Stimulated activated CD4-positive, alpha-beta T cell treated with anti-CD3 and anti-CD28 coated beads, Interleukin-1b, Interleukin-23, amount 100 ng/mL, for 4 hours (primary cell): ENCODE measurements at places on chromosomes 6 and 20.

DNA sequence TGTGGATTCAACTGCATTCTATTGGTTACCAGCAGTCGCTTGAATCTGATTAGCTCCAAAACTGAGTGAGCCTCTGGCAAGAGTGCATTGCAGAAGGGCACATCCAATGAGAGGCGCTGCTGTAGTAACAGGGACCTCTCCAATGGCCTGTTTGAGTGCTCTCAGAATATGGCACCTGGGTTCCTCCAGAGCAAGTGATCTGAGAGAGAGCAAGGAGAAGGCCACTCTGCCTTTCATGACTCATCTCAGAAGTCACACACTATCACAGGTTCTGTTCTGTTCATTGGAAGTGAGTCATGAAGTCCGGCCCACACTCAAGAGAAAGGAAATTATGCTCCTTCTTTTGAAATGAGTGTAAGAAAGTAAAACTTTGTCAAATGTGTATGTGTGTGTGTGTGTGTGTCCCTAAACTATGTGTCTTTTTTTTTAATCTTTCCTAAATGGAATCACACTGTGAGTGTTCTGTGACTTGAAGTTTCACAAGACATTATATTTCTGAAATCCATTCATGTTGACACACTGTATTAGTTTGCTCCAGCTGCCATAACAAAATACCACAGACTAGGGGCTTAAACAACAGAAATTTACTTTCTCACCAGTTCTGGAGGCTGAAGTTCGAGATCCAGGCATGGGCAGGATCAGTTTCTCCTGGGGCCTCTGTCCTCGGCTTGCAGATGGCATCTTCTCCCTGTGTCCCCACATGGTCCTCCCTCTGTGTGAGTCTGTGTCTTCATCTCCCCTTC is 138.3 kb upstream of the CDYL start:
- no peak for DNase-seq

DNA sequence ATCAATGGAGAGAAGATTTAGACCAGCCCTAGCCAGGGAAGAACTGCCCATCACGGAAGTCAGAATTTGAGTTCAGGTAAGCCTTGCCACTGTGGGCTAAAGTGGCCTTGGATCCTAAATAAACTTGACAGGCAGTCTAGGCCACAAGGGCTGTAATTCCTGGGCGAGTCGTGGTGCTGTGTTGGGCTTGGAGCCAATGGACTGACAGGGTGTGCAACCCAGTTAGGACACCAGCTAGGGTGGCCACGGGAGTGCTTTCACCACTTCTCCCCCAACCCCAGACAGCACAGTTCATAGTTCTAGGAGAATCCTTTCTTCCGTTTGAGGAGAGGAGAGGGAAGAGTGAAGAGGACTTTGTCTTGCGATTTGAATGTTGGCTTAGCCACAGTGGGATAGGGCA is 422.4 kb downstream of the DOK5 start:
- no peak for DNase-seq

- peak; percentile 36 for DNase-seq
Measured at GRCh38 chr20:37345339-37346235, at the start of gene SRC. Gene SRC, plus strand, starts transcription at chr20:37346140. Its CDS starts 38,014 bp downstream, at chr20:37384154.

DNA sequence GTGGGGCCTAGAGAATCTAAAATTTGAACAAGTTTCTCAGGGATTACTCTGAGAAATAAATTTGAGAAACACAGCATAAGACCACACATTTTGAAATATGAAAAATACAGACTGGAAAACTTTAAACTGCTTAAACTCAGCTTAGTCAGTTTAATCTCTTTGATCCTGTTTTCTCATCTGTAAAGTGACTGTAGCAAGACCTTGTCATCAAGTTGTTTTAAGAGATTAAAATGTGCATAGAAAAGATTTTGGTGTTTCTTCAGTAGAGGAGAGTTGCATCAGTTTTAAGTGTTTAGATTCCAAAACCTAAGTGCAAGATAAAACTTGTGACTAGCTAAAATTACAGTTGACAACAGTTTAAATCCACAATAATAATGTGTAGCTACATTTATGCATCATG is 8.1 kb upstream of the BCKDHB start:
- DNase-seq, result no peak

- no peak for DNase-seq
Measured at GRCh38 chr6:102298051-102298450, 904.5 kb downstream of the GRIK2 start.

DNA sequence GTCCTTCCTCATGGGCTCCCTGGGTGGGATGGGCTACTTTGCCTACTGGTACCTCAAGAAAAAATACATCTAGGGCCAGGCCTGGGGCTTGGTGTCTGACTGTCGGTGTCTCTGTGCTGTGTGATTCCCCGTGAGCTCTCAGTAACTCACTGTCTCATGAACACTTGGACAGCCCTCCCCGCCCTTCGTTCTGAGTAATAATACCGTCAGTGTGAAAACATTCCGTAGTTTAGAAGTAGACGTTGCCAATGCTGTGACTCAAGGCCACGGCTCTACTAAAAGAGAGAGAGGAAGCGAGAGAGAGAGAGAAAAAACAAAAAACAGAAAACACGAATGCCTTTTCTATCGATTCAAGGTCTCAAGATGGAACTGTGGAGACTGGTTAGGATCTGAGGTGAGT is 31.8 kb downstream of the FITM2 start:
- DNase-seq, result no peak

DNA sequence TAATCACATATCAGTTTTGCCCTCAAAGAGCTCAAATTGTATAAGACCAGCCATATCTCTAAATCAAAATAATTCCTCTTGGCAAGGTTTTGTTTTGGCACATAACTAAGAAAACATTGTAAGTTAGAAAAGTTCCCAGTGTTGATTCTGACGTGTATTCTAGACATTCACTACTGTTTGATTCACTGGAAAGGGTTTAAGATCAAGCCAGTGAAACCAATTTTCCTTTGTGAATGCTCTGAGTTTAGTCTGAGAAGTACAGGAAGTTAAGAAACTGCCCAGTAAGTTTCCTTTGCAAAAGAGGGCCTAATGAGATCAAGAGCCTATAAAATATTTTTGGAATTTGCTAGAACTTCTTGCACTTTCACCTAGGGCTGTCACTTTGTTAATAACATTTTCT is 143.0 kb downstream of the FNDC1 start:
- DNase-seq, result no peak

DNA sequence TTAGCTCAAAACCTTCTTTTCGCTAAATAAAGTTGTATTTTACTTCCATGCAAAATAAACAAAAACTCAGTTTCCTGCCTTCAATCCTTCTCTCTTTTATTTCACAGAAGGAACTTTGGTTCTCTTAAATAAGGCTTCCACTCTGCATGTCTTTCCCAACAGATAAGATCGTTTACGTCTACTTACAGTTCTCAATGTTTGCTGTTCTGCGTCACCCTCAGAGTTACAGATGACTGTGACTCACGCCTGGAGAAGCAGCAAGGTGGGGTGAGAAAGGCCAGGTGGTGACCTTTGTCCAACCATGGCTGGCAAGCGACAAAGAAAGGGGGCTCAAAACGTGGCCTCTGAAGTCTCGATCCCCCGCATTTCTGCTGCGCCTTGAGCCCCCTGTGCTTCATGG is 51.4 kb upstream of the RPS6KA2 start:
- DNase-seq, result no peak

GRCh38 chr6:107634324-107635056 is 144.6 kb downstream of the SOBP start:
- DNase-seq, result no peak

- DNase-seq, result no peak
Measured at GRCh38 chr20:31870726-31871617, 538 bp downstream of the TTLL9 start.

GRCh38 chr6:36204068-36204753 is 7.7 kb downstream of the BRPF3 start:
- no peak for DNase-seq

DNA sequence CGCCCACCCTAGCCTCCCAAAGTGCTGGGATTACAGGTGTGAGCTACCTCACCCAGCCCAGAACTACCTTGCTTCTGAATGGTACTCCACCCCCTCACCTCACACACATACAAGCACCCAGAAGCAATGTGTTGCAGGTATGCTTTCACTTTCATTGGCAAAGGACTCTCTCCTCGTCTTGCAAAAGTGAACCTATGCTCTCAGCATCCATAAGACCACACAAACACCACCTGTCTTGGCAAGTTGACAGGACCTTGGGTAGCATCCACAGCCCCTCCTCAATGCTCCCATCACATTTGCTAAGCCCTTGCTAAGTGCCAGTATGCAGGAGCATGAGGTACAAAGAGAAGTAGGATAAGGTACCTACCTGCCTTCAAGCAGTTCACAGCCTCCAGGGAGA is 3.7 kb downstream of the KIF13A start:
- no peak for DNase-seq

GRCh38 chr6:106059331-106059730 is 26.8 kb upstream of the PRDM1 start:
- DNase-seq, result no peak

DNA sequence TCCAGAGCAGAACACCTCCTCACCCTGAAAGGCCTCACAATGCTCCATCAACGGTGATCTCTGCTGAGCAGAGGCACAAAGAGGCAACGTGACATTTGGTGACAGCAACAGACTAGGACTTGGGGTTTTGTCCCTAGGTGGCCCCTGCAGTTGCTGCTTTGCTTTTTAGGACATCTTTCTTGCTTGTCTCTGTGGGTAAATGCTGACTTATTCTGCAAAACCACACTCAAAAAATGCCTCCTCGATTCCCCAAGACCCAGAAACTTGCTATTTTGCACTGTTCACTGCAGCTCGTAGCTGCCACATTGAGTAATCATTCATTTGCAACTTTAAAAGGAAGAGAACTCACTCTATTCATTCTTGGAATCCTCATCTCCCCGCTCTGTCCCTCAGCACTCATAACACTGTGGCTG is 209.9 kb downstream of the LY86 start:
- DNase-seq, result no peak

GRCh38 chr20:1184638-1185315 is at the start of gene TMEM74B:
Gene TMEM74B, minus strand, starts transcription at chr20:1184981. Its CDS starts 1,180 bp downstream, at chr20:1183801.
- no peak for DNase-seq

DNA sequence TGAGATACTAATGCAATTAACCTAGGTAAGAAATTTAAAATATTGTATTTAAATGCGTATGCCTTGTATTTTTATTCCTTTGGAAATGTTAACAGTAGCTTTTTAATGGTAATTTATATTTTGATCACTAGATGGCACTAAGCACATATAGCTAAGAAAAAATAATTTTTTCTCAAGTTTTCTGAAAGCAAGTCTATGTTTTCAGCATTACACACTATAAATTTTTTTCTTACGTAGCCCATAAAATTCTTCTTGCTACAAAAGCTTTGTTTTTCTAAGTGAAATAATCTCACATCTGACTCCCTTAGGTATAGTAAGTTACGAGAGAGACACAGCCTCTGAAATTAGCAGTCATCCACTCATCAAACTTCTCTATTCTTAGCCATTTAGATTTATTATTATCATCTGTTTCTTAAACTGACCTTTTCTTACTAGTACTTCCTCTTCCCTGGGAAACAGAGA is 35.7 kb downstream of the TSPYL4 start:
- DNase-seq, result no peak

GRCh38 chr6:99270826-99271225 is 78.6 kb downstream of the FAXC start:
- DNase-seq, result no peak

GRCh38 chr6:43283905-43284304 is 14.2 kb upstream of the SLC22A7 start:
- no peak for DNase-seq

- no peak for DNase-seq
Measured at GRCh38 chr6:42615518-42615917, 51.7 kb downstream of the UBR2 start.

DNA sequence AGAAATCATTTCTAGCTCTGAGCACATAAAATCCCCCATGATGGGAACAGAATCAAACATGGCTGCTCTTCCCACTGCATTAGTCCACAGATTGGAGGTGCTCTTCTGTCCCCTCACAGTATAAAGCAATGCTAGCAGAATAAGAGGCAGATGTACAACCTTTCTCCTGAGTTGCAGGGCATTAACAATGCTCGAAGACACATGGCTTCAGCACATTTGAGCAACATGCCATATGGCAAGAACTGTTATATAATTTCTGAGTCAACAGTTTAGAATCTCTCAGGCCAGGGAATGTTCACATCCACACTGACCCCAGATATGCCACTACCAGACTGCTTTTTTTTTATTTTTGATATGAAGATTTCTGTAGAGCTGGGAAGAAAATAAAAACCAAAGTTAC is 119.6 kb downstream of the KIF13A start:
- DNase-seq, result no peak

GRCh38 chr6:74289884-74290283 is 593.9 kb downstream of the CD109 start:
- DNase-seq, result no peak

DNA sequence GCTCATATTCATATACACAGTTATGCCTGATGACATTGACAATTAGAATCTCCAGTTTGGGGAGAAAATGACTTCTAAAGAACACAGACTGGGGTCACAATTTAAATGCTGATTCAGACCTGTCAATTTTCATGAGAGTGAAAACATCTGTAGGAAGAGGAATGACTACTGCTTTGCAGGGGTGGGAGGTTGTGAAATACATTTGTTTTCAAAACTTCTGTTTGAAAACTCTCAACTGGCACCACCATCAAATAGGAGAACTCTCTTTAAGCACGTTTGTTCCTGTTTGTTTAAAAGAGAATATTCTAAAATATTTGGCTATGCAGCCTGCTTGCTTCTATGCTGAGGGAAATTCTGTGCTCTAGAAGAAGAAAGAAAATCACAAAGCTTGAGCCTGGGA is 50.8 kb upstream of the ADGRF5 start:
- DNase-seq, result no peak

DNA sequence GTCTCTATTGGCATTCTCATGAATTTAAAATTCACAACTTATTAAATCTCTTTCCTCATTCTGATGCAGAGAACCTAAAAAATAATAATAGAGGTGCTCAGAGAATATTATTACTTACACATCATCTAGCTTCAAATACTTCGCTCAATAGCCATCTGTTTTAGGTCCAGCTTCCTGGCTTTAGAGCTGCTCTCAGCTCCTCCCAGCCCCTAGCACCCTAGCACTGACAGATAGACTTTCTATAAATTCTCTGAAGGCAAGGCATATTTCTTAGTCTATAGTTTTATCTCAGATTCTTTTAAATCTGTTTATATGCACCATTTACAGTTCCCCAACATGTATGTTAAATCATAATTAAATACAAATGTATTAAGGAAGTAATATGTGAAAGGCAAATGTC is 281.3 kb downstream of the PTPRK start:
- no peak for DNase-seq

DNA sequence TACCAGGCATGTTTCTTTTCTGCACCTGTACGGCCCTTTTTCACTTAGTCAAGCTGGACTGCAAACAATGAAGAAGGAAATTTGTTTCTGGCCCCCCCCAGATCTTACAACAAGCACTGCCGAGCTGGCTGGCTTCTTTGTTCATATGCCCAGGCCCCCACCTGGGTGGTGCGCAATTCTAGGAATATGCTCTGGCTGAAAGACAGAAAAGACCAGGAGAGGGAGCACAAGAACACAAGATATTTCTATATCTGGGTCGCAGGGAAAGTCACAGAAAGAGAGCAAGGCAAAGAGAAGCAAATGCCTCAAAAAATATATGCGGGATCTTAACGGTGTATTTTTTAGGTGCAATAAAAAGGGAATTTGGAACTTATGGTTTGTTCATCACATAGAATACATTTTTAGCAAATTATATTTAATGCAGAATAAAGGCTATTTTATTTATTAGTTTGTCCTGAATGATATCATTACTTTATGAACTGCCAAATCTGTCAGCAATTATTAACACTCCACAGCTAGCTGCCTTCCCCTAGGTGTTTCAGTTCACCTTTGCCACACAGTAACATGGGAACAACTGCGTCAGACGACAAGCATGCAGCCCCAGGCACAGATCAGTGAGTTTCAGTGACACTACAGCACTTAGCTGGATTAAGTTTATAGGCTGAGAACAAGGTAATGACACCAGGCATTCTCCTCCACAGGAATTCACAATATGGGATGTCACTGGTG is 76.5 kb downstream of the GJA10 start:
- no peak for DNase-seq

GRCh38 chr6:154619146-154619545 is 108.7 kb upstream of the CNKSR3 start:
- DNase-seq, result no peak
